ENCODE measurements at places on chromosomes 13 and 19.

- DNase-seq = no peak
These were observed 14.6 kb upstream of the SIN3B start for GRCh38 chr19:16814526-16815100.

- no peak for DNase-seq
These were observed 3.7 kb upstream of the ZNRF4 start for GRCh38 chr19:5451494-5451893.

- DNase-seq = no peak
These were observed 72.5 kb downstream of the RAP2A start for GRCh38 chr13:97506511-97506910.

GRCh38 chr19:1450735-1451731 lies 1.1 kb downstream of the APC2 start:
- no peak for DNase-seq

DNA sequence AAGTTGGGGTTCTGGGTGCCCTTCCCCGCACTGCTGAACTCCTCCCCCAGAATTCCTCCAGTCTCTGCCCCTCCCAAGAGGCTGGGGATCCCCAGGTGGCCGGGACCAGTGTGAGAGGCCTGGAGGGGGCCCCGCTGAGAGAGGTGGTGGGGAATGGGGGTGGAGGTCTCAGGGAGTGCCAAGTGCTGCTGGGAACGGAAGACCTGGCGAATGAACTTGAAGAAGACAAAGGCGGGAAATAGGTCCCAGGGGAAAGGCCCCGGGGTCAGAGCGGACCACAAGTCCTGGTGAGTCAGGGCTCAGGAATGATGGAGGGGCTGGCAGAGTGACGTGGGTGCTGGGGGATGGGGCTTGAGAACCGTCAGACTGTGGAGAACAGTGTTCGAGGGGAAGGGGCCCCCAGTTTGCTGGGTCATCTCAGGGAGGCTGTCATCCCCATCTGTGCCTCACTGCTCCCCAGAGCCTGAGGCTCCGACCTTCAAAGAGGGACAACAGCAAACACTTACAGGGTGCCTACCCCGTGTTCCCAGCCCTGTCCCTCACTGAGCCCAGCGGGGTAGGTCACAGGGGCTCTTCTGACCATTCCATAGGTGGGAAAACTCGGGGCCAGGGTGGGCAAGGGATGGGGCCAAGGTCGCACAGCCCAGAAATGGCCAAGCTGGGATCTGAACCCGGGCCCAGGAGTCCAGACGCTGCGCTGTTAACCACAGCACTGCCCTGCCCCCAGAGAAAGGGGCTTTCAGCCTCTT lies 16.0 kb upstream of the SEMA6B start:
- peak; percentile 65 for DNase-seq

DNA sequence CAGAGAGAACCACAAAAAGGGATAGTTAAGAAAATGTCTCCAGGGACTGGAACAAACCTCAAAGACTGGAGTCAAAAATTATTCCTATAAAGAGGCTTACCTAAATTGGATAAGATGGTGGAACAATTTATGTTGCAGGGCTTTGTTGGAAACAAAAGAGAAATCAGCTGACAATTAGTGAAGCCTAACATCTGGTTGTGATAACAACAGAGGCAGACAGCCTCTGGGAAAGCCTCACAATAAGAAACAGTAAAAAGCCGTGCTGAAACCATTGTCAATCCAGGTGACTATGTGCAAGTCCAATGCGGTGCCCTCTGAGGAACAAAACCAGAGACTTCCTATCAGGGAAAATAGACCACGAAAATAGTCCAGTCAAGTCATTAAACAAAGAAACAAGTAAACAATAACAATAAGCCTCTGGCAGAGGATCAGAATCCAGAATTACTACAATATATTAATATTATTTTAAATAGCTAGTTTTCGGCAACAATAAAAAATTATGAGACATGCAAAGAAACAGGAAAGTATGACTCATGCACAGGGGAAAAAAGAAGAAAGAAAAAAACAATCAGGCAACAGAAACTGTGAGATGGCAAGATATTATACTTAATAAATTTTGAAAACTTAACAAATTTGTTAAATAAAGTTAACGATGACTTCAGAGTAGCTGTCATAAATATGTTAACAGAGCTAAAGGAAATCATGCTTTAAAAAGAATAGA lies 99.7 kb upstream of the RXFP2 start:
- no peak for DNase-seq

DNA sequence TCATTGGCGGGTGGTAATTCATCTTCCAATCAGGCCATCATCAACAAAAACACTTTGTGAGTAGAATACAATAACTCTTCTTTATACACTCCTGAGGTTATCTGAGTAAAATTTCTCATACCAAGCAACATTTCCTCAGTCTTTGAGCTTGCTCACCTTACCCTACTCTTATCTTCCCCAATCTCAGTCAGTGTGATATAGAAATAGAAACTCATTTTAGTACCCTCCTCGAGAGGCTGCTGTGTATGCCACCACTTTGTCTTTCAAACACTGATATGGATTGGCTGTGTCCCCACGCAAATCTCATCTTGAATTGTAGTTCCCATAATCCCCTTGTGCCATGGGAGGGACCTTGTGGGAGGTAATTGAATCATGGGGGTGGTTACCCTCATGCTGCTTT lies 209.7 kb downstream of the RBM26 start:
- DNase-seq = no peak

GRCh38 chr13:43080199-43080598 lies 56.8 kb downstream of the DNAJC15 start:
- DNase-seq = no peak

DNA sequence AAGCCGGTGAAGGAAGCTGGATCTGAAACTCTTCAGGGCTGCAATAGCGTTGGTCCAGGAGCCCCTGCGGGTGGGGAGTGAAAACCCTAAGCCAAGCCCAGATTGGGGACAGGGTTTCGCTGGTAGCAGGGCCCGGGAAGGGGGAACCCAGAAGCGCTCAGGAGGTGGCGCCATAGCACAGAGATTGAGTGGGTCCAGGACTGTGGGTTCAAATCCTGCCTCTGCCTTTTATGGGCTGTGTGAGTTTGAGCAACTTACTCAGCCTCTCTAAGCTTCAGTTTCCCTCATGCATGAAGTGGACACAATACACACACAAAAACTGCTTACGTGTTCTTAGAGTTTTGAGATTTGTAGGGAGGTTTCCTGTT lies 8.3 kb upstream of the SYCN start:
- DNase-seq = peak; percentile 12

DNA sequence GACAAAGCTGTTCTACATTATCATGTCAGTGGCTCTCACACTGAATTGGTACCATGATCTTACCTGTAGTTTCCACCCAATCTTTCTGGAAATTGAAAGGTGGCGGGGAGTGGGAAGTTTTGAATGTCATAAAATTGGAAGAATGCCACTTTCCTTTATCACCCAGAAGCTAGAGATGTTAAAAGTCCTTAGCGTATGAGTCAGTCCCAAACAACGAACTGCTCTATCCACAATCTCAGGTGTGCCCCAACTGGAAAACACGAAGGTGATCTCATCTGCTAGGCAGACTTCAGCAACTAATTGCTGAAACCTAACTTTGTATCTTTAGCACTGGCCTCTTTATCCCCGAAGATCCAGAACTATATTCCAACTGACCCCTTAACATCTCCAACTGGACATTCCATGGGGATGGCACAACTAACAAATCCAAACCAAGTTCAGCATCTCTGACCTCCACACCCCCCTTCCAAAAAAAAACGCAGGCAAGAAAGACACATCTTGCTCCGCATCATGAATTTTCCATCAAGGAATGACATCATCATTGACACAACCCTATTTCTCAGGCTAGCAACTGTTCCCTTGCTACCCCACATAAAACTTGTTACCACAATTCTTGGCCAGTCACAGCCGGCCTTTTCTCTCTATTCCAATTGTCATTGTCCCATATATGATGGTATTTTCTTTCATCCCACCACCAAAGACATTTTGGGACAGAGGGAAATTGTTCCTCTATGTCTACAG lies 175.4 kb downstream of the KLF12 start:
- no peak for DNase-seq

DNA sequence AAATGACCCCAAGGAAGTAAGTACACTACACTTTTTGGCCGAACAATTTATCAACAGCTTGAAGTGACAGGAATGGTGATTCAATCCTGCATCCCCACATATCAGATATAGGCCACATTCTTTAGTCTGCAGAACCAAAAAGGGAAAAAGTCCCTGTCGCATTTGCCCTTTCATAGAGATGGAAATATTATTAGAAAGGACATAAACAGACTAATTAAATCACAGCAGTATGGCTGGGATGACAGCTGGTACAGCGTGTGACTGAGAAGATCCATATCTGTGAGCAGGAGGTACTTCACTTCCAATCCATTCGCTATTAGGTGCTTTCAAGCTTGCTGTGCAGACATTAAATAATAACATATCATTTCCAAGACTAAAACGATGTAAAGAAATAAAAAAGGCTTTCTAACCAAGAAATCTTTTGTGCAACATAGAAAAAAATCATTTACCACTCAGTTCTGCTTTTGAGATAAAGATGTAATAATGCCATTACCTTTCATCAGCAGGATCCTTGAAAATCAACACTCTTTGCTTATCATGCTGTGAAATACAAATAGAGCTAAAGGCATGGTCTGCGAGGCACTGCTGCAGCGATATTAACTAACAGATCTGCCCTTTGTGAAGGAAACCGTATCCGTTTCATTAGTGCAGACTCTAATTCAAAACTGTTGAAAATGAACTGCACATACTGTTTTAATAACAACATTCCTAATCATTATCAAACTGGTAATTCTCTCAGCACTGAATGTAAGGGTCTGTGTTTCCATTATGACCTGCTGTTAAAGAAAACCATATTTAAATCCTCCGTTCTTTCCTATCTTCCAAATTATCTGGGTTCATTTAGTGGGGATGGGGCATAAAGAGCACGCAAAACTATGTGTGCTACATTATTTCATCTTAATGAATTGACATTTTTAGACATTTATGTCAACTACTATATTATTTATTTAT lies 245.6 kb downstream of the DACH1 start:
- no peak for DNase-seq

DNA sequence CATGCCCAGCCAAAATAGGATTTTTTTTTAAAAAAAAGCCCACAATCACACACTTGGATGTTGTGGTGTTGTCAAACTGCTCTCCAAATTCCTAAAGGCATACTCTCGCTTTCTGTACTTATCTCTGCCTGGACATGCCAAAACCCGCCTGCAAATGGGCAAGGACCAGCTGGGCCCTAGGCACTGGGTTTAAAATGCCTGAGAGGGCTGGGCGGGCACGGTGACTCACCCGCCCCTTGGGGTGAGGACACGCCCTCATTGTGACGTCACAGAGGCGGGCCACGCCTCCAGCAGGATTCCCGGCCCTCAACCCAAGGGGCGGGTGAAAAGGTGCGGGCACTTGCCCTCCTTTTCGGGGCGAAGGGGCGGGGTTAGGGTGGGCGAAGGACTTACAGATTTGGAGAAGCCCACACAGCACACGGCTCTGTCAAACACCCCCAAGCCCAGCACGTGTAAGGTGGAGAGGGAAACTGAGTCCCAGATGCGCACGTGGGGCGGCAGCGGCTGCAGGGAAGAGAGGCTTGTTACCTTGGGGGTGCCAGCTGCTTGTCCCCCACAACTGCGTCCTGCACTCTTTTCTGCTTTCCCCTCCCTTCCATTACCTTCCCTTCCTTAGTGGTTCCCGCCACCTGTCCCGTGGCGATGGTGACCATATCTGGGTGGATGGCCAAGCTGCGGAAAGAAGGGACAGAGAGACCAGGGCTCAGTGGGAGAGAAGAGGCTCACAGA lies 6.6 kb downstream of the EML2 start:
- DNase-seq = no peak

Data from HAP-1 (cell line).